MV-4-11 (cell line): ENCODE measurements at places on chromosomes 11 and 22.

GRCh38 chr11:72700146-72700545, 25.9 kb upstream of the PDE2A start:
- DNase-seq: no peak

DNA sequence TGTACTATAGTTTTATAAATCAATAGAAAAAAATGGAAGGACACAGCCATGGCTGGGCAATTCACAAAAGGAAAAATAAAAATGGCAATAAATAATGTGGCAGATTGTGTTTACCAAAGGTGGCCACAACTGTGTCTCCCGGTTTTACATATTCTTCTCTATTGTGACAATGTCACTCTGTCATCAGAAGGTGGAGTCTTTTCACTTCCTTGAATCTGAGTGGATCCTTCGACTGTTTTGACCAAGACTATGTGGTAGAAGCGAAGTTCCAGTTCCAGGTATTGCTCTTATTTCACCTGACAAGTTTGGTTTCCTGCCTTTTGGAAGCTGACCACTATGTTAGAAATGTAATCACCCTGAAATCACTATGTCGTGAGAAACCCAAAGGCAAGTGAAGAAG, 31.0 kb upstream of the HSD17B12 start:
- DNase-seq: peak; percentile 18

GRCh38 chr11:33490842-33491370, 209.7 kb downstream of the C11orf91 start:
- no peak for DNase-seq

DNA sequence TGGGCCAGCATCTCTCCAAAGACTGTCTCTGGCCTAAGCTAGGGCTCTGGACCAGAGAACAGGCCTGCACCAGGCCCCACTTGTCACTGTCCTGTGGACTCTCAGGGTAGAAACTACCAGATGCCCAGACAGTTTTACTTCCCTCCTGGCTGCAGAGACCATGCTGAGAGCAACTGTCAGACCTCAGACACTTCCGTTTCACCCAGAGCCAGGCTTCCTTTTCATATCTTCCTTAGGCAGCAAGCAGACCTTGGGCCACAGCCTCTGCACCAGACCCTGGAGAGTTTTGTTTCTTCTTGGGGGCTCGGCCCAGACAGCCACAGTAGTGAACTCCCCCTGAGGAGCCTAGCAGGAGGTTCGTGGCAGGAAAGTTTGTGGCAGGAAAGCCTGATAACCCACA, 12.1 kb upstream of the FCHSD2 start:
- DNase-seq: peak; percentile 100

GRCh38 chr11:122882857-122883645, 492 bp downstream of the JHY start:
- no peak for DNase-seq
